Left renal pelvis (tissue), 4 donors: ENCODE measurements at places on chromosomes 12 and 14.

- DNase-seq = no peak
Measured at GRCh38 chr14:52110441-52111086, 41.7 kb upstream of the NID2 start.

DNA sequence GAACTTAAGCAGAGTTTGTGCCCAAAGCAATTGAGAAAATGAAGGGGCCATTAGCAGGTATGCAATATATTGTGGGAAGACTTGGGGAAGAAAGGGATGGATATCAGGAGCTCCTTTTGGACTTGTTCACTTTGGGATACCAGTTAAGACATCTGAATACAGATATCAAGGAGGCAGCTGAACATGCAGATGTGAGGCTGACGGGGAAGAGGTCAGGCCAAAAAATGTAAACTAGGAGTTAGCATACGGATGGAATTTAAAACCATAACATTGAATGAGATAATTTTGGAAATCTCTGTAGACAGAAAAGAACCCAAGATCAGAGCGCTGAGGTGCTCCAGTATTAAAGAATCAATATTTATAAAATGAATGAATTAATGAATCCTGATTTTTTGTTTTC is 53.4 kb downstream of the OSBPL8 start:
- no peak for DNase-seq

DNA sequence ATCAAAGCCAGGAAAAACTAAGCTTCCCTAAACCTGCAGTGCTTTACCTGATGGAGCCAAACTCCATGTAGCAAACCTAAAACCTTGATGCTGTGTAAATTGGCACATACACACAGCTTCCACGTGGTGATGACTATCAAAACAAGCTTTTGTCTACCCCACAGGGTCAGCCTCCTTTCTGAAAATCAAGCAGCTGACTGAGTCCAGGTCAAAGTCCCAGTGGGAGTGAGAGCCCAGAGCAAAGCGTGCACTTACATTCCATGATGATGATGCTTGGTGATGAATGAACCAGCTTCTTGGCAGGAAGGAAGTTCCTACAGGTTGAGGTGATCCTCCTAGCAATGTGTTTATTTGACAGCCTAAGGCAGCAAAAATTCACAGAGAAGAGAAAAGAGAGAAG is 630.0 kb upstream of the TBX3 start:
- DNase-seq = no peak

DNA sequence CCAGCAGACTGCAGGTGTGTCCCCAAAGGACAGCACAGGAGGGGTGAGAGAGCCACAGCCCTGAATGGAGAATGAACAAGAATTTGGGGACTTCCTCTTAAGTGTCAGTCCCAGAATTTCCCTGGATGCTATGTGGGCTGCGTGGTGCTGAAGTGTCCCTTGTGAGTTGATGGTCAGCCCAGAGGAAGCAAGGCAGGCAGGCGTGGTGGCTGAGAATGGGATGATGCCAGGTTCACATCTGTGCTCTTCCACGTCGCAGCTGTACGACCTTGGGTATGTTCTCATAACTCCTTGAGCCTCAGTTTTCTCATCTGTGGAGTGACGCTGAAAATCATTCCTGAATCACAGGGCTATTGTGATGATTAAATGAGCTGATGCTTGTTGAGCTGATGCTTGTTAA is 62.1 kb upstream of the GPATCH2L start:
- DNase-seq = no peak

DNA sequence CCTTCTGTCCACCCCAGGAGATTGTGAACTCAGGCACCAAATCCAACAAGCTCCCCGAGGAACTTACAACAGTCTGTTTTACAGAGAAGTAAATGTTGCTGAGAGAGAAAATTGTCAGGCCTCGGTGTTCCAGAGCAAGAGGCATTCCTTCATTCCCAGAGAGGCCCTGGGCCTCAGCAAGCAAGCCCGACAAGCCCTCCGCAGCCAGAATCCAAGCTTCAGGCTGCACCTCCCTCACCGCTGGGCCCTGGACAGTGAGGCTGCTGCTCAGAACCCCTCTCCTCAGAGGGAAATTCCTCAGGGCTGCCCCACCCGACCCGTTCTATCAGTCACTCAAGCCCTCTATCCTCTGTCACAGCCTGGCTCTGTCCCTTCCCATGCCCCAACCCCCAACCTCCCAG is 56.4 kb downstream of the ZFP36L1 start:
- no peak for DNase-seq

DNA sequence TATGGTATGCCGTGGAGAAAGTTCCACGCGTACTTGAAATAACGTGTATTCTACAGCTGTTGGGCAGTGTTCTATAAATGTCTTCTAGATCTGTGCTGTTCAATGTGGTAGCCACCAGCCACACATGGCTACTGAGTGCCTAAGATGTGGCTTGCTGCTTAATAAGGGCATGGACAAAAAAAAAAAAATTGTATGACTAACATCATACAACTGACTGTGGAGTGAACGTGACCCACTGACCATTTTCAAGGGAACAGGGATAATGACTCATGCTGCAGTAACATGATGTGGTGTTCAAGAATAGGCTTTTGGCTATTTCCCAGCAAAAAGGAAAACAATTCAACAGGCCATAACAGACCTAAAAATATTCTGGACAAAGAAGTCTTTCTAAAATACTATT is 13.0 kb downstream of the ATG14 start:
- no peak for DNase-seq

DNA sequence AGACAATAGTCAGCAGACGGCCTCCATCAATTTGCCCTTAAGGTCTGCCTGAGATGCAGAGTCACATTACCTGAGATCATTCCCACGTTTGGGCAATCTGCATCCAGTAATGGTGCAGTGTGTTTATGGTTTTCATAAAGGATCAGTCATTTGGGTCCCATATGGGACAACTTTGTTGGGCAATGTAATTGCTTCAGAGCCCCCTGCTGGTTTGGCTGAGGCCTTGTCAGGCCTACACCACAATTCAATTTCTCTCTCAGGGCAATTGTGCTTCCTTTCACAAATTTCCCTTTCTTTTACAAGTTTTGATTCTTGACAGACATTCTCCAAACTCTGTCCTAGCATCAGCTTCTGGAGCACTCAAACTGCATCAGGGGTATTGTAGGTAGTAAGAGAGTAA is 191.2 kb upstream of the SSTR1 start:
- no peak for DNase-seq

DNA sequence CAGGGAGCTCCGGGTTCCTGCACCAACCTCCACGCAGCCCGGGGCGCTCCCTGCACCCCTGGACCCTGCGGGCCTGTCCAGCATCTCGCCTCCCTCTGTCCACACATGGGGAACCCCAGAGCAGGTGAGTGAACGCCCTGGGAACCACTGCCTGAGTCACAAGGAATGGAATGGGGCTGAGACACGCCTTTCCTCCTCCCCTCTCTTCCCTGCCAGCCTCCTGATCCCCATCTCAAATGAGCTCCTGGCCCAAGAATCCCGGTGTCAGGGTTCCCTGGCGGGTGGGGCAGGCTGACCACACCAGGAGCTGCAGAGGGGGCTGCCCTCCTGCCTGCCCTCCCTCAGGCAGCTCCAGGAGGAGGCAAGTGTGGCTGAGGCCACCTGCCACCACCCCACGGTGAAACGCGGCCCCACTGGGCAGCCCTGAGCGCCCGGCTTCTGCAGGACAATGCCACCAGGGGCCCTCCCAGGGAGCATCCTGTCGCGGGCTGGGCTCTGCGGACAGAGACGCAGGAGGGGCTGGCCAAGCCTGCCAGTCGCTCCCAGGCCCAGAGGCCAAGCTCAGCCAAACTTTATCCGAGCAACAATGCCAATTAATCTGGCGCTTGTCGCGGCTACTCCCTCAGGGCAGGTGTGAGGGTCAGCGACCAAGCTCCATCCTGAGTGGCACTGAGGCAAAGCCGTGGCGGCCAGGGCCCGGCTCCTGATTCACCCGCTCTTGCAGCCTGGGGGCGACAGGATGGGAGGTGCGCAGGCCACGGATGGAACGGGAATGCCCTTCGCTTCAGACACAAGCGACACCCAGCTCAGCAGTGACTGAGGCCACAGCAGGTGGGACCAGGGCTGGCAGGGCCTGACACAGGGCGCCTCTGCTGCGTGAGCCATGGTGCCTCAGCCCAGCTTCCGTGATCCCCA is 44.3 kb downstream of the GALNT9 start:
- no peak for DNase-seq

GRCh38 chr14:67251573-67252226 is 10.5 kb downstream of the PALS1 start:
- no peak for DNase-seq

DNA sequence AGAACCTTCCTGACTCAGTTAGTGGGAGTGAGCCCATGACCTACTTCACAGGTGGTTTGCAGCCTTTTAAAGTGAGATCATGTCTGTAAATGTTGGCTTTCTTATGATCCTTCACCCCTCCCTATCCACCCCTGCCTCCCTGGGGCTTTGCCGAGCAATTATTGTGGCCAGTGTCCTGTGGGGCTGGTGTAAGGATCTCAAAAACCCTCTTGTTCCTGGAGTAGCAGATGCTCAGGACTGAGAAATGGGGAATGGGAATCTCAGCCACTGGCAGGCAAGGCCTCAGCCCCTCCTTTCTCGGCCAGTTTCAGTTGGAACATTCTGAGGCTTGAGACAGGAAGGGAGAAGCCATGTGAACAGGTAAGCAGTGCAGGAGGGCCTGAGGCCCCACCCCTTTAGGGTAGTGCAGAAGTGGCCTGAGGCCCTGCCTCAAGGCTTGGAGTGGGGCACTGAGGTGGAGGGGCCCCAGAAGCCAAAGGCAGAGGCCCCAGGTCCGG is 53.8 kb downstream of the PLEKHG3 start:
- no peak for DNase-seq

GRCh38 chr14:103908580-103908979 is 19.7 kb upstream of the TDRD9 start:
- DNase-seq = no peak

GRCh38 chr14:96509457-96510090 is 7.4 kb downstream of the PAPOLA start:
- no peak for DNase-seq

DNA sequence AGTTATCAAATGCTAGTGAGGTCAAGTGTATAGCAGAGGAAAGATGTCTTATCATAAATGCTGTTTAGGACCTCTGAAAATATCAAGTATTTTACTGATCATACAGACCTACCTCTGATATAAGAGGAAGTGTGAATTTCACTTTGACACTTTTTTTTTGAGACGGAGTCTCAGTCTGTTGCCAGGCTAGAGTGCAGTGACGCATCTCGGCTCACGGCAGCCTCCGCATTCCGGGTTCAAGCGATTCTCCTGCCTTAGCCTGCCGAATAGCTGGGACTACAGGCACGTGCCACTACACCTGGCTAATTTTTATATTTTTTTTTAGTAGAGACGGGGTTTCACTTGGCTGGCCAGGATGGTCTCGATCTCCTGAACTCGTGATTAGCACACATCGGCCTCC is 55.1 kb upstream of the PIK3C2G start:
- DNase-seq = no peak

GRCh38 chr12:21026302-21026701 is 104.7 kb upstream of the SLCO1B1 start:
- DNase-seq = no peak

DNA sequence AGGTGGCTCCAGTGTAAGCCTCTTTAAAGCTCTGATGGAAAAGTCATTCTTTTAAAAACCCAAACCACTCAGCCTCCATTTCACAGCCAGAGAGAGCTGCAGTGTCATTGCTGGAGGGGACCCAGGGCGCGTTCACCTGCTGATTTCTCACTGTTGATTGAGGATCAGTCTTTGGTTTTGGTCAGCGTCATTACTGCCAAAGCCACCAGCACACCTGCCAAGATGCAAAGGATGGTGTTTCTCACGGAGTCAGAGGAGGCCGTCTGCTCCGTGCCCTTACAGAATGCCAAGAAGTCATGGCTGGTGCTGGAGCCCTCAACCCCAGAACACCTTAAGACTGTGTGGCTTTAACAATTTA is 32.8 kb upstream of the BATF start:
- DNase-seq = no peak

DNA sequence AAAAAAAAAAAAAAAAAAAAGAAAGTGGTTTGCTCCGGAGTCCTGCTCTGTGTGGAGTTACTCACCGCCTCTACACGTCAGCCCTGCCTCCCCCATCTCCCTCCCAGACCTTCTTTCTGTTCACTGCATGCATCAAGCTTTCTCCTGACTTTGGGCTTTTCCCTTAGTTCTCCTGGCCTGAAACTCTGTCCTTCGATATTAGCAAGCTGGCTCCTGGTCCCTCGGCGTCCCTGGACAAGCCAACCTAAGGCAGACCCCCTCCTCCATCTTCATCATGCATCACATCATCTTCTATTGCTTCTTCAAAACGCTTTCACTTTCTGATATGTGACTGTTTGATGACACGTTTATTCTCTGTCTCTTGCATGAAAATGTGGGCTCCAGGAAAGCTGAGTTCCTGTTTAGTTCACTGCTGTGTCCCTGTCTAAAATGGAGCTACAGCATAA is 40.6 kb downstream of the SLC15A4 start:
- no peak for DNase-seq

DNA sequence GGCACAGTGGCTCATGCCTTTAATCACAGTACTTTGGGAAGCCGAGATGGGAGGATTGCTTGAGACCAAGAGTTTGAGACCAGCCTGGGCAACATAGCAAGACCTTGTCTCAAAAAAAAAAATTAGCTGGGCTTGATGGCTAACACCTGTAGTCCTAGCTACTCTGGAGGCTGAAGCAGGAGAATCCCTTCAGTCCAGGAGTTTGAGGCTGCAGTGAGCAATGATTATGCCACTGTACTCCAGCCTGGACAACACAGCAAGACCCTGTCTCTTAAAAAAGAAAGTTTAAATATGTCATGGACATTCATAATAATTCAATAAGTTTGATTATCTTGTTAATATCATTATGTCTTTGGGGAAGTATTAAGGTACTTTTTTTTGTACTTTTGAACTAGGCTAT is 38.9 kb downstream of the KIAA0586 start:
- no peak for DNase-seq

GRCh38 chr14:72247896-72248465 is 315.8 kb downstream of the RGS6 start:
- no peak for DNase-seq

DNA sequence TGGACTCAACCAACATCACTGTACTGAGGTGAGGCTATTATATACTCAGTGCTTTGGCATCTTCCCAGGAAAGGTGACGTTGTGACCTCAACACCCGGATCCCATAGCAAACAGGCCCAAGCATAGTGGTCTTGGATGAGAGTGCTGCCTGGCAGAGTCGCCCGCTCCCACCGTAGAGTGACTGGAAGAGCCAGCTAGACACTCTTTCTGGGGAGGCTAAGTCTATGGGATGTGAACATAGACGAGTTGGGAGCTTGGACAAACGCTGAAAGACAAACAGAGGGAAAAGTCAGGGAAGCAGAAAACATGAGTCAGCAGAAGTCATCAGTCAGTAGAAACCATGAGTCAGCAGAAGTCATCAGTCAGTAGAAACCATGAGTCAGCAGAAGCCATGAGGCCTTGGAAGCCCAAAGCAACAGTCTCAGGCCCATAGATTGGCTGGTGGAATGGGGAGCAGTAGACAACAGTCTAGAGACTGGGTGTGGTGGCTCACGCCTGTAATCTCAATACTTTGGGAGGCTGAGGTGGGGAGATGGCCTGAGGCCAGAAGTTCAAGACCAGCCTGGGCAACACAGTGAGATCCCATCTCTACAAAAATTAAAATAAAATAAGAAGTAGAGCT is 66.4 kb upstream of the MAP1LC3B2 start:
- DNase-seq = no peak
